ENCODE measurements at places on chromosomes 6 and 20.

DNA sequence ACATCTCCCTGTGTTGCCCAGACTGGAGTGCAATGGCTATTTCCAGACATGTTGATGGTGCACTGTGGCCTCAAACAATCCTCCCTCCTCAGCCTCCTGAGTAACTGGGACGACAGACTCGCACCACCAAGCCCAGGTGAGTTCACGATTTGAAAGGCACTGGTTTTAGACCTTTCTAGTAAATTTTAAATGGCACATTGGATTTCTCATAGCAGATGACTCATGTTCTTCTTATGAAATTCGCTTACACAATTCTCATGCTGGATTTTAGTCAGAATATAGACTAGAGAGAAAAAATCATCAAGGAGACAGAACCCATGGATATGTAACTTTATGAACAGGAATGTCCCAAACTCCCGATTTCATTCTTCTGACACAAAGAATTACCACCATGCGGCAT, 18.1 kb upstream of the PXDC1 start:
- no peak for DNase-seq

DNA sequence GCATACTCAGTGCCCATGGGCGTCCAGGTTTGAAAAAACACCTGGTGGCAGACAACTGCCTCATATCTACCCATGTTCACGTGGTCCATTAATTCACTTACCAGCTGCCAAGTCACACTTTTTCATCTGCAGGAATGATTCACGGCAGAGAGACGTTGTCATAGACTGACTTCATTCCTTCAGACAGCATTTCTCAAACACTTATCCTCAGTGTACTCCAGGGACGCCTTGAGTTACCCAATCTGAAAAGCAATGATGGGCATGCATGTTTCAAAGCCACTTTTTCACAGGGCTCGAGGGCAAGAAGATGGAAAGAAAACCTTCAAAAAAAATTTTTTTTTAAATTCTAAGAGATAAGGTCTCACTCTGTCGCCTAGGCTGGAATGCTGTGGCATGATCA, 6.0 kb downstream of the MMP24OS start:
- DNase-seq, result no peak

DNA sequence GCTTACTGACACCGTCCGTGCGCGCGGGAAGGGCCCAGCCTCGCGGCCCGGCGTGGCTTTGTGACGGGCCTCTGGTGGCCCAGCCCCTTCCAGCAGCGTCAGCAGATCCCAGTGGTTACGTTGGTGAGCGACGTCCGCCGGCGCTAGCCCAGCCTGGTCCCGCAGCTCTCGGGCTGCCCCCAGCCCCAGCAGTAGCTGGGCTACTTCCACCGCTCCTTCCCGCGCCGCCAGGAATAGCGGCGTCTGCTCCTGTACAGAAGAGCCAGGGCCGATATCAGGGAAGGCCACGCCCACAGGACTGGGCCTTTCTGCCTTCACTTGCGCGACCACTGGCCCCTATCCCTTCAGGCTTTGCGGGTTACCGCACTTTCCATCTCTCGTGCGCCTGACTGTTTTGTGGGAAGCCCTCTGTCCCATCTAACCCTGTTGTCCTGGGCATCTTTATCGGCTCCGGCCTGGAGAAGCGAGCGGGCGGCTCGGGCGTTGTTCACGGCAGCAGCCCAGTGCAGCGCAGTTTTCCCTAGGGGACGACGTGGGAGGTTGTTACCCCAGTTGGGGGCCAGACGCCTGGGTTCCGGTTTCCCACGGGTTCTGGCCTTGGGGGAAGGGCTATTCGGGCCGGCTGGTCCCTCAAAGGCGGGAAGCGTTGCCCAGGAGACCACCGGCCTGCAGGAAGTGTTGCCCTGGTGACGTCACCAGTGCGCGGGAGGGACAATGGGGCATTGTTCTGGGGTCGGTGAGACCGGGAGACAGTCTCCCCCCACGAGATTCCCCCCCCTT, 3.6 kb upstream of the GPSM3 start:
- DNase-seq, result peak; percentile 97

- DNase-seq, result no peak
These were observed 151.4 kb downstream of the INSM1 start for GRCh38 chr20:20519269-20519668.

DNA sequence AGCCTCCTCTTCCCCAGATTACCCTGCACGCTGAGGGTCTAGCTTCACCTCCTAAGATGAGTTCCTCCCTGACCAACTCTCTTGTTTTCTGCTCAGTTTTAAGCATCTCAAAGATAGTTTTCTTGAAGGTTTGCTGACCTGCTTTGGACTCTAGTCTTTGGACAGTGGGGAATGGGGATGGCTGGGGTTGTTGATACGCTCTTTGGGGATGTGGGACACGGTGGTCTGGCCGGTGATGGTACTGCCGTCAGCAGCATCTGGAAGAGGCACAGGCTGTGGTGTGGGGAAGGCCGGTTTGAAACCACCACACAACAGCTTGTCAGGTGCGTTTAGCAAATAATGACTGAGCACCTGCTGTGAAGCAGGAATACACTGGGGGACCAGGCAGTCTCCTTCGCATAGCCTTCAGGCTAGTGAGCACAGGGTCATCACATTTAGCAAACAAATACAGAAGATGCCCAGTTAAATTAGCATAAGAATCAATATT, 94.1 kb downstream of the TMEM242 start:
- DNase-seq, result peak; percentile 68

- DNase-seq, result no peak
These were observed 21.8 kb upstream of the UFL1 start for GRCh38 chr6:96499781-96500180.

DNA sequence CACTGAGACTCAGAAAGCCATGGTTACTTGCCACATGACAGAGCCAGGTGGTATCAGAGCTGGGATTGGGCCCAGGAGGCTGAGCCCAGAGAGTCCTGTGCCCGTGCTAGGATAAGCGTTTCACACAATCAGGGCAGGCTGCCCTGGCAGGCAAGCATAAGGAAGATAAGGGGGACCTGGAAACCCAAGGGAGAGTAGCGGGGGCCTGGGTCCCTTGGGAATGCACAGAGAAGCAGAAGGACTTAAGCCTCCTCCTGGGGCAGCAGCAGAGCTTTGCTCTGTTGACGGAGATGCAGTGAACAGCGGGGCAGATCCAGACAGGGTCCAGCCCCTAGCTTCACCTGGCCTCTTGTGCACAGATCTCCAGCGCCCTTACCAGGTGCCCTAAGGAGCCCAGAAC, 8.7 kb downstream of the TRIB3 start:
- DNase-seq, result no peak

DNA sequence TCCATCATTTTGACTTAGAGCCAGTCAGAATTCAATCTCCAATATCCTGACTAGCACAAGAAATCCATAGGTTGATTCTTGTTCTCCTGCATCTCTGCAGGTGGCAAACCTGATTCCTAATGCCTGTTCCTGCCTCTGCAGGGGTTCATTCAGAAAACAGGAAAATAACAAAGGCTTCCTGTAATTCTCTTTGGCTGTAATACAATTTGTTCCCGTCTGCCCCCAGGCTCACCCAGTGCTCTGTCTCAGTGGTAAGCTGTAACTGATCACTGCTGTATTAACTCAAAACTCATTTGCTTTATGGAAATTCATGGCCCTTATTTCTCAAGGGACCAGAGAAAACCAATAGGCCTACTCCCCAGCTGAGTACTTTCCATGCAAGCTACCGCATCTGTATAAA, 88.6 kb downstream of the OPRM1 start:
- DNase-seq, result peak; percentile 32

DNA sequence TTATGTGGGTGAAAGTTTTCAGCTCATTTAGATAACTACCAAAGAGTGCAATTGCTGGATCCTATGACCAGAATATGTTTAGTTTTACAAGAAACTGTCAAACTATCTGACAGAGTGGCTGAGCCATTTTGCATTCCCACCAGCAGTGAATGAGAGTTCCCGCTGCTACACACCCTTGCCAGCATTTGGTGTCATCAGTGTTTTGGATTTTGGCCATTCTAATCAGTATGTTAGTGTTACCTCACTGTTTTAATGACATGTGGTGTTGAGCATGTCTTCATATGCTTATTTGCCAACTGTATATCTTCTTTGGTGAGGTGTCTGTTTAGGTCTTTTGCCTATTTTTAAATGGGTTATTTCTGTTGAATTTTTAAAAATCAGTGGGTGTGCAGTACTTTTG, 120.9 kb downstream of the CFAP61 start:
- no peak for DNase-seq

GRCh38 chr6:4174042-4174441, 38.7 kb upstream of the ECI2 start:
- no peak for DNase-seq

- DNase-seq, result no peak
These were observed 49.7 kb upstream of the SNX9 start for GRCh38 chr6:157773248-157773773.

DNA sequence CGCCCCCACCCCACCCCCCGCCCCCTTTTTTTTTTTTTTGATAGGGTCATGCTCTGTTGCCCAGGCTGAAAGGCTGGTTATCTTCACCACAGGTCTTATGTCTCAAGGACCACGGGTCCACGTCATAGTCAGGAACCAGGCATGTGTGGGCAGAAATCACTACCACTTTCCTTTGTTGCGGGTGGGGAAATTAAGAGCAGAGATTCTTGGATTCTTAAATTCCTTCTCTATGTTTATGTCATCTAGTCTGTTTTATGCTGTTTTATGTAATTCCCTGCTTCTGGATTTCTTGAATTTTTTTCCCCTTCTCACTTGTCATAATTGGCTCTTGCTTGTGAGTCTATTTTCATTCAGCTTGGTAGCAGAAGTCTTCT, 25.8 kb upstream of the PLCG1 start:
- no peak for DNase-seq

DNA sequence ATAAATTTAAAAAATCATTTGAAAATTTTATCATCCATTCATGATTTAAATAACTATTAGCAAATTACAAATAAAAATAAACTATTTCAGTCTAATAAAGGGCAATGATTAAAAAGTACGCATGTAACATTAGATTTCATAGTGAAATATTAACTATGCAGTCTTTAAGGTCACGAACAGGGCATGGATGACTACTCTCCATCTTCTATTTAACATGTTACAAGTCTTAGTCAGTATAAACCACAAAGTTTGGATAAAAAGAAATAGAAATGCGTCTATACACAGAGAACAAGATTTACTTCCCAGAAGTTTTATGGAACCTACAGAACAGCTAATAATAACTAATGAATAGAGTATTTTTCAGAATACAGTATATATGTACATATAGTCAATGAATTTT, 1016.0 kb downstream of the EYS start:
- no peak for DNase-seq

- no peak for DNase-seq
These were observed 455.4 kb downstream of the RNF144B start for GRCh38 chr6:18842534-18842933.
